Endothelial cell of umbilical vein (primary cell): ENCODE measurements at places on chromosomes 3 and 15.

DNA sequence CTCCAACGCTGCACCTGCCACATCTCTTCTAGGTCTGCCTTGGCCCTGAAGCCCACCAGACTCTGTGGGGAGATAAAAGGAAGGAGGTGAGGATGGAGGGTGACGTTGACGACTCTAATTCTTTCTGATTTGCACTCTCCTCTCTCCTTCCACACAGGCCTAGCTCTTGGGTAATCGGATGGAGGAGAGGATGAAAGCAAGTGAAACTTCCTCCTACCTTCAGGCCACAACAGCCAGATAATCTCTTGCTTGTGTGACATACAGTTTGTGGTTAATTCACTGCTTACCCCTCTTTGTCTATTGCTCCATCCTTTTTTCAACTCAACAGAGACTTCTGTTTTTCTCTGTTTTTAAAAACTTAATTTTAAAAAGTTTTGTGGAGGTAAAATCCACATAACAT lies 208.1 kb downstream of the SV2B start:
- DNase-seq, result no peak

- DNase-seq, result no peak
Observed at GRCh38 chr3:189165092-189165612, 6.6 kb upstream of the TPRG1 start.

DNA sequence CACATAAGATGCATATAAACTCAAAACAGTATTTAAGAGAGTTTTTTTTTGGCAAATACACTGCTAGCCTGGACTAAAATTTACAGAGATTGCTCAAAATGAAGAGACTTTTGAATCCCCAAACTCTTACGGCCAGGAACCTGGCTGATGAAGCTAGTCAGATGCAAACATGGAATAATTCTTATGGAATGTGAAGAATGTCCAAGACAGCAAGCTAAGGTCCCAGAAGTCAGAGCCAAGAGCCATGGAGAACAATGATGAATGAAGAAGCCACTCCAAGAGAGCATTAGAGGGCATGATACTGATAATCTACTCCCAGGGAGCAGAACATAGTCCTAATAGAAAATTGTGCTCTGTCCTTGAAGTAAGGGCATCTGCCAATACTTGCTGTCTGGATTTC lies 705.5 kb downstream of the DIPK2A start:
- DNase-seq, result peak; percentile 48

- no peak for DNase-seq
Observed at GRCh38 chr3:106004826-106005225, 136.0 kb upstream of the CBLB start.

- no peak for DNase-seq
Observed at GRCh38 chr15:79919749-79920511, 23.1 kb upstream of the MTHFS start.

- DNase-seq, result no peak
Observed at GRCh38 chr15:74173380-74174218, at the start of gene ISLR. Gene ISLR, plus strand, starts transcription at chr15:74173710. Its CDS starts 1,149 bp downstream, at chr15:74174859.

DNA sequence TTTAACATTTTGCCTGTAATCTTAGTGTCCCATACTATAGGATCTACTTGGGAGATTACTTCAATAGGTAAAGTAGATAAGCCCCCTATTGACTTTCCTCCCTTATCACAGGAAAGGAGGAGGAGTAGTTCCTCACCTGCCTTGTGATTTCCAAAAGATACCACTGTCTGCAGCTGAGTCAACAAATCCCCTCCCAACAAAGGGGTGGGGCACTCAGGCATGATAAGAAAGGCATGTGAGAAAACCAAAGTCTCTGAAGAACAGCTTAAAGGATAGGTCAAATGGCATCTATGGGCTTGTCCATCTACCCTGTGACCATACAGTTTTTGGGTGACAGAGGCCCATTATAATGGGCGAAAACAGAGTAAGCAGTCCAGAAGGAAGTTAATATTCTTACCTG lies 71.3 kb upstream of the WNT7A start:
- no peak for DNase-seq
